ENCODE measurements at places on chromosomes 1 and 21.

DNA sequence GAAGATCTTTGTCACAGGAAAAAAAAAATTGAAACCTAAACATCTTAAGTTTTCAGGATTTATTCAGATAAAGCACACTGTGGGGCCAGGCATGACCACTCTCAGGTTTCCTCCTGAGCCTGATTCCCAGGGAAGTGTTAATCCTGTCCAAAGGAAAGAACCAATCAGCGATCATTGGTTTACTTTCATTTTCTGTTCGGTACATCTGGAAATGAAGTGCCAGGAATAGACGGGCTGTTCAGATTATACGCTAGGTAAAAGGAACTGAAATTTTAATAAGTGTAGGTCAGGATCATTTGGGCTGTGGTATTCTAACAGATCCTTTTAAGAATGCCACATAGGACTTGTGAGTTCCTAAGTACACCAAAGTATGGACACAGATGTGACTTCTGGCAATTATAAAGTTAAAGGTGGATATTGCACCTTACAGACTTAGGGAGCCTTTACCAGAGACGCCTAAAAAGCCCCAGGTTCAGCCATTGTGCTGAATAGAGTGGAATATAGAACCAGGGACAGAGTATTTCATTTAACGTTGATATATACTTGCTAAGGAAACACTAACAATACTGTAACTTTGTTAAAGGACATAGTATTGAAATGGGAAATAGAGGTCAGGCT, 9.3 kb upstream of the CACYBP start:
- no peak for DNase-seq

- no peak for DNase-seq
Observed at GRCh38 chr21:41610042-41610839, 102.3 kb upstream of the TMPRSS2 start.

DNA sequence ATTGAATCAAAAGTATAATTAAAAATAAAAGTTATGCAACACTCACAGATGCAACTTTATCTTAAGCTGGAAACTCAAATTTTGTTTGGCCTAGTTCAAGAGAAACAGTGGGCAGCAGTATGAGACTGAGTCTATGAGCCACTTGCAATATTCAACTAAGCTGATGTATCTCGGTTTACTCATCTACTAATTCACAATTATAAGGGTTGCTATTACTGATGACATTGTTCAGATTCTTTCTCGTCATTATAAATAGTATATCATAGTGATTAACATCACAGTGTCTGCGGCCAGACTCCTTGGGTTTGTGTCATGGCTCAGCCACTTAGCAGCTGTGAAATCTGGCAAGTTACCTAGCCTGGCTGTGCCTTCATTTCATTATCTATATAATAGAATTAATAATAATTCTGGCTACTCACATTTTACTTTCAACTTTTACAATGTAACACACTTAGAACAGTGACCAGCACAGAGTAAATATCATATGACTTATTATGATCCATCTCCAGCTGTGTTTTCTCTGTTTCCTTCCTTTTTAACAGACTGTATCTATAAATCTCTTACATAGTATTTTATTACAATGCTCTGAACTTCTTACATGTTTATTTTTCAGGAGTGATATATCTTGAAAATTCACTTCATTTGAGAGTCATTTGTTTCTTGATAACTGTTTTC, 194.3 kb upstream of the RGS18 start:
- DNase-seq, result no peak

- DNase-seq, result no peak
Observed at GRCh38 chr21:46435786-46436227, 22.9 kb upstream of the DIP2A start.

DNA sequence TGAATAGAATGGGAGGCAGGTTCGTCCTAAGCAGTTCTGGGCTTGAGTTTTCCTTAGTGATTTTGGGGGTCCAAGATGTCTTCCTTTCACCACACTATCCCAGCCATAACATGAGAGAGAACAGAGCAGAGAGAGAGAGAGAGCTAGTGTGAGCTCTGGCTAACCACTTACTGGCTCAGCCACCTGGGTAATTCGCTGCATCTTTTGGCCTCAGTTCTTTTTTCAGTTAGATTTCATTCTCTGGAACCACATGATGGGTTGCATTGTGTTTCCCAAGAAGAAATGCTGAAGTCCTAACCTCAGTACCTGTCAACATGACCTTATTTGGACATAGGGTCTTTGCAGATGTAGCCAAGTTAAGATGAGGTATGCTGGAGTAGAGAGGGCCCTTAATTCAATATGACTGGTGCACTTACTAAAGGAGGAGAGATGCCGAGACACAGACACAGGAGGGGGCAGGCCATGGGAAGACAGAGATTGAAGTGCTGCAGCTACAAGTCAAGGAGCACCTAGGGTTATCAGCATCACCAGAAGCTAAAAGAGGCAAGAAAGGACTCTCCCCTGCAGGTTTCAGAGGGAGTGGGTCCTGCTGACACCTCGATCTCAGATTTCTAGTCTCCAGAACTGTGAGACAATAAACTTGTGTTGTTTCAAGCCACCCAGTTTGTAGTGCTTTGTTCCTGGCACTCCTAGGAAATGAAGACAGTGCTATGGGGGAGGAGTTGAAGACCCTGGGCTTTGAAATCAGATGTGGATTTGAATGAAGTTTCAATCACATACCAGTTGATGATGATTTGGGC, 26.2 kb upstream of the TARBP1 start:
- DNase-seq, result no peak

- DNase-seq, result no peak
Observed at GRCh38 chr1:61259379-61260148, 177.2 kb downstream of the NFIA start.
